ENCODE measurements at places on chromosomes 3 and 15.

DNA sequence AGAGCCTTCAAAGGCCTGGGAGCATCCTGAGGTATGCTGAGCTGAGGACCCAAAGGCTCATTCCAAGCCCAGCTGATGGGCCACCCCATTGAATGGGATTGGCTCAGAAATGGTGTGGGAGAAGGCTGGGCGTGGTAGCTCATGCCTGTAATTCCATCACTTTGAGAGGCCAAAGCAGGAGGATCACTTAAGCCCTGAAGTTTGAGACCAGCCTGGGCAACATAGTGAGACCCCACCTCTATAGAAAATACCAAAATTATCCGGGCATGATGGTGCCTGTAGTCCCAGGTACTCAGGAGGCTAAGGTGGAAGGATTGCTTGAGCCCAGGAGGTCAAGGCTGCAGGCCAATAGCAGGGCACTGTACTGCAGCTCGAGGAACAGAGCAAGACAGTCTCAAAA, 43.8 kb upstream of the ADAMTSL3 start:
- no peak for DNase-seq

GRCh38 chr15:67083135-67083762, 17.8 kb downstream of the SMAD3 start:
- DNase-seq, result no peak

DNA sequence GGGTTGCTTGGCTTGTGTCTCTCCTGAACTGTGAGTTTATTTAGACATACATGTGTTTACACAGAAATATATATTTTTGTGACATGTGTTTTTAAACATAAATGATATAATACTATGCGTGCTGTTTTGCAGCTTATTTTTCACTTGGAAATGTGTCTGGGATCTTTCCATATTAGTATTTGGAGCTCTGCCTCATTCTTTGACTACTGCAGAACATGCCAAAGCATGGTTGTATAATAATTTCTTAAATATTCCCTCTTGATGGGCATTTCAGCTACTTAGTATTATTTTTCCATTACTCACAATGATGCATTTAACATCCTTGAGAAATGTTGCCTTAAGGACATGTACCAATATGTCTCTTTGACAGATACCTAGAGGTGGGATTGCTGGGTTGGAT, 19.5 kb downstream of the ANAPC13 start:
- DNase-seq, result no peak

DNA sequence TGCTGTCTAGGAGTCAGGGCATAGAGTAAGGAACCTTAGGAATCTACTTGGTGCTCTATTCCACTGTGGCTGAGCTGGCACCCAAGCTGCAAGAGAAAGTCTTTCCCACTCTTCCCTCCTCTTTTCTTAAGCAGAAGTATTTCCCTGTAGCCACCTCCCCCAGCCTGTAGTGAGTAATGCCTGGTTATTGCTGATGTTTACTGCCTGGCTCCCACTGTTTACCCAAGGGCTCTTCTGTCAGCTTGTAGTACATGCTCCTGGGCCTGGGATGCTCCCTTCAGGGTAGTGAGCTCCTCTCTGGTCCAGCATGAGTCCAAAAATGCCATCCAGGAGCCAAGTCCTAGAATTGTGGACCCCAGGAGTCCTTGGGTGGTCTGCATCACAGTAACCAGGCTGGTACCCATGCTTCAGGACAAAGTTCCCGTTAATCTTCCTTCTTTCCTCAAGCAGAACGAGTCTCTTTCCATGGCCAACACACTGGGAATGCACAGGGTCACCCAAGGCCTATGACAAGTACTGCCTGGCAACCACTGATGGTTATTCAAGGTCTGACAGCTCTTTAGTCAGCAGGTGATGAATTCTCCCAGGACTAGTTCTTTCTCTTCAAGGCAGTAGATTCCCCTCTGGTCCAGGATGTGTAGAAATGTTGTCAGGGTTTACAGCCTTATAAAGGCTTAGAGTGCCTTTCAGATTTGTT, 17.6 kb downstream of the GALK2 start:
- DNase-seq, result no peak

DNA sequence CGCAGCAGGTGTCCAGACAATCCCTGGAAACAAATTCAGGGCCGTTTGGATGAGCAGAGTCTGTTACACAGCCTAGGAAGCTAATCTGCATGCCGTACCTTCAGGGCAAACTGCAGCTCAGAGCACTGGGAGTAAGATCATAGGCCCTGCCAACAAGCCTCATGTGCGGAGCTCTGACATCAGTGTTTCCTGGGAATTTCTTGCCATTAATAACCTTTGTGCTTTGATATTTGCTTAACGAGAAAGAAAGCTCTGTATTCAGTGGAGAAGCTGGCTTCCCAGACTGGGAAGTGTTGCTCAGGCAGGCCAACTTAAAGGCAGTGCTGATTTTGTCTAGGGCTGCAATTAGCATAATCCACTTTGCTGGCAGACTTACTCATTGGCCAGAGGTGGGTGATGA, 116.1 kb upstream of the KLHL25 start:
- DNase-seq, result peak; percentile 19

DNA sequence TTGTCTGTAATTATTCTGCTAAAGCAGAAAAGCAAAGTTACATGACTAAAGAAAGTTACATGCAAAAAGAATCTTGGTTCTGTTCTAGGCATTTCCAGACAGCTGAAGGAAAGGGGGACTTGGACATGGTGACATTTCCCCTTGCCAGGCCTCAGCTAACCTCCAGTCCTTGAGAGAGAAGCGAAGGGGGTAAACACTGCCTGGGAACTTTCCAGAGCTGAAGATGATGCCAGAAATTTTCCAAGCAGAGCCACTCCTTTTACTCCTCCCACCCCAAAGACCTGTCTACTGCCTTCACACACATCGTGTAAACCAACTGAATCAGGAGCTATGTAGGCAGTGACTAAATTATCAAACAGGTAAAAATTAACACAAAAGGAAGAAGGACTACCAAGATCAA, 5.4 kb downstream of the MEX3B start:
- no peak for DNase-seq
